Brain (organoid and tissue), 16 donors: ENCODE measurements at places on chromosomes 16 and 17.

GRCh38 chr17:56594320-56595107 is 1.0 kb downstream of the NOG start:
- peak; percentile 43 for DNase-seq

- DNase-seq = no peak
Observed at GRCh38 chr17:45046537-45047125, 4.8 kb downstream of the DCAKD start.

- no peak for DNase-seq
Observed at GRCh38 chr17:20045476-20045875, 36.3 kb downstream of the SPECC1 start.

GRCh38 chr16:49964973-49965372 is 60.1 kb upstream of the CNEP1R1 start:
- no peak for DNase-seq

GRCh38 chr16:12398029-12398682 is 405.5 kb downstream of the CPPED1 start:
- DNase-seq = peak; percentile 75
